ENCODE measurements at places on chromosomes 13 and 19.

GRCh38 chr13:66665991-66666390 lies 564.1 kb downstream of the PCDH9 start:
- no peak for DNase-seq

DNA sequence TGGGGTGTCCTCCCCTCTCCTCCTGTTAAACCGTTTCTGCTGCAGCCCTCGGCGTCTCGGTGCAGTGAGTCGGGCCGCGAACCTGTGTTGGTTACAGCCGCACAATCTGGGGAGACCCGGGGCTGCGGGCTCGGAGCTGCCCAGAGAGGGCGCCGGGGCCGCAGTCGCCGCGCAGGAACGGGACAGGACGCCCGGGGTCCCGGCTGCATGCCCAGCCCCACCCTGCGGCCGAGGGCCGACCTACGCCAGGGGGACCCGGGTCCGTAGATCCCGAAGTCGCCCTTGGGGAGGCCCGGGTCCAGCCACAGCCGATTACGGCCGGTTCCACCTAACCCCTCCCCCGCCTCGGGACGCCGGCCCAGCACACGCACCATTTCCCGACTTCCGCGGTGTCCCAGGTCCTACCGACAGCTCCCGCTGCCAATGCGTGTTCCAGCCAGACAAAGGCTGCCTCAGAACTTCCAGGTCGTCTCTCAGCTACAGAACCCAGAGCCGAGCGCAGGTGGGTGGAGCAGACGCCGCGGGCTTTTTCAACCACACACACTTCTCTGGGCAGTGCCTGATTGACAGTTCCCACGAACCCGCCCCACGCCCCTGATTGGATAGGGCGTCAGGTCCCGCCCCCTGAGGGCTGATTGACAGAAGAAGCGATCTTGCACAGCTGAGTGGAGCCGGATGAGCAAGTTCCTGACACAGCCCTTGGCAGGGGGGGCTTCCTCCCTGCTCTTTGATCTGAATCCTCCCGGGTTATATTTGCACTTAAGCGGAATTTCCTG lies at the start of gene ZNF443:
Gene ZNF443 (minus strand): TSS at position 481 of the 776 bp plus-strand sequence. CDS start 107 bp downstream, at position 374.
- DNase-seq = peak; percentile 99

GRCh38 chr13:93698016-93698613 lies 471.5 kb downstream of the GPC6 start:
- DNase-seq = no peak

- no peak for DNase-seq
Measured at GRCh38 chr13:40211586-40211968, 454.9 kb downstream of the FOXO1 start.

GRCh38 chr19:41934849-41935374 lies 6.7 kb upstream of the ERFL start:
- DNase-seq = peak; percentile 71

DNA sequence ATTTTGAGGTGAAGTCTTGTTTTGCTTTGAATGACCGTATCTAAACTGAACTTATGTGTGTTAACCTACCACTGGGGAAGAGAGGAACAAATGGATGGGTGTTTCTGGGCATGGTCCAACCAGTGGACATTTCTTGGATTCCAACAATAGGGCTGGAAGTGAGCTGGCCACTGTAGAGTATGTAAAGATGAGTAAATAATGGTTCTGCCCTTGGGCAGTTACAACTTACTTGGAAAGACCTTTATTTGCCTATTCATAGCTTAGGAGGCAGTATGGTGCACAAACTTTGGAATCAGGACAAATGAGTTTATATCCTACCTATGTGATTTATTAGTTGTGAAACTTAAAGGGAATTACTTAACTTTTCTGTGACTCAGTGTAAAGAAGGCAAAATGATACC lies 429.5 kb downstream of the HS6ST3 start:
- no peak for DNase-seq

- DNase-seq = no peak
Measured at GRCh38 chr19:5132206-5132560, 163.3 kb downstream of the KDM4B start.

Measured in stimulated activated CD4-positive, alpha-beta T cell treated with anti-CD3 and anti-CD28 coated beads, Interleukin-1b, Interleukin-23, amount 100 ng/mL, for 48 hours (primary cell).